ENCODE measurements at places on chromosomes 11 and 22.
A peak's percentile ranks its signal among the peaks of the same experiment; 100 is the strongest.

GRCh38 chr11:13302420-13302958, 24.9 kb downstream of the BMAL1 start:
- no peak for DNase-seq

DNA sequence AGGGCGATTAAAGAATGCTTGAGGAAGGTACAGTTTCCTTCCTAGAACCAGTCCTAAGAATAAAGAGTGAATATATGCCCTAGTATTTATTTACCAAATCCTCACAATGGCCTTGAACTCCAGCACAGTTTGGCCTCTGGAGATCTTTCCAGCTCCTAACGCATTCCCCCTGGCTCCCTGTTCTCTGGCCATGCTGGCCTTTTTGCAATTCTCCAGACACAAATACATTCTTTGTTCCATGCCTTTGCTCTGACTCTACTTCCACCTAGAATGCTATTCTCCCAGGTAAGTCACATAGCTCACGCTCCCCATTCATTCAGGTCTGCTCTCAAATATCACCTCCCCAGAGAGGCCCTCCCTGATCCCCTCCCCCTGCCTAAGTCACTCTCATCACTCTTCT, 3.7 kb upstream of the DGKZ start:
- no peak for DNase-seq

DNA sequence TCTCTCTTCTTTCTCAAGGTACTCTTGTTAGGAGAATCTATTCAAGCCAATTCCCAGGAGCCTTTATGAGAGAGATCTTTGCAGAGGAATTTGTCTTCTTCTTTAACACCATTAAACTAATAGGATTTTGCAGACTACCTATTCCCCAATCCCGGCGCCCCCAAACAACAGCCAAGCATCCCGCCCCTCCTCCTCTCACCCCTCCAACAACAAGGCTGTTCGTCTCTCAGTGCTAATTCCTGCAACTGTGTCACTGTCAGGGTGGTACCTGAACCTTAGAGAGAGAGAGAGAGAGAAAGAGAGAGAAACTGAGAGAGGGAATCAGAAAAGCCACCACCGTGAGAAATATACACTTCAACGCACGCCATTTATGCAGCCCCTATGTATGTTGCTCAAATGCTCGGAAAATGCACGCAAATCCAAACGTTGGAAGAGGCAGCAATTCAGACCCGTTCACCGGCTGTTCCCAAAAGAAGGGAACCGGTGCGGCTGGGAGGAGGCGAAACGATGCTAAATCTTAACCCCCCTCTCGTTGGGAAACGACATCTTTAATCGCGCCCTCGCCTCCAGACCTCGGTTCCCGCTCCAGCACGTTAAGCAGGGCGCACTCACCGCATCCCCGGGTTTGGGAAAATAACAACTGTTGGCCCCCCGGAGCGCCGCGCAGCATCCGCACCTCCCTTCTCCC, 961 bp downstream of the KCNA4 start:
- no peak for DNase-seq

DNA sequence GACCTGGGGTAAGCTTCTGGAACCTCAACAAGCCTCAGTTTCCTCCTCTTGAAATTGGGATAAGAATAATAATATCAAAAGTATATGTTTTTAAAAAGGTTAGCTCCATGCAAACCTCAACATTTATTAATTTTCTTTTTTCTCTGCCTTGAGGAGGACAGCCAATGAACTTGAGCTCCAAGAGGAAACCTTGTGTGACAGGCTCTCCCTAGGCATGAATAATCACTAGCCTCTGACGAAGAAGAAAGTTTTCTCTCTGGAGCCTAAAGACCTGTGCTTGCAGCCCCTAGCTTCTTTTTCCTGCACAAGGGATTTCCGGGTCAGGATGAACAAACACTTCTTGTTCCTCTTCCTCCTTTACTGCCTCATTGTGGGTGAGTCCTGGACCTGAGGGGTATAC, at the start of gene PATE3:
Gene PATE3 (plus strand): TSS at position 301 of the 400 bp plus-strand sequence. CDS start 25 bp downstream, at position 326.
- DNase-seq = no peak

DNA sequence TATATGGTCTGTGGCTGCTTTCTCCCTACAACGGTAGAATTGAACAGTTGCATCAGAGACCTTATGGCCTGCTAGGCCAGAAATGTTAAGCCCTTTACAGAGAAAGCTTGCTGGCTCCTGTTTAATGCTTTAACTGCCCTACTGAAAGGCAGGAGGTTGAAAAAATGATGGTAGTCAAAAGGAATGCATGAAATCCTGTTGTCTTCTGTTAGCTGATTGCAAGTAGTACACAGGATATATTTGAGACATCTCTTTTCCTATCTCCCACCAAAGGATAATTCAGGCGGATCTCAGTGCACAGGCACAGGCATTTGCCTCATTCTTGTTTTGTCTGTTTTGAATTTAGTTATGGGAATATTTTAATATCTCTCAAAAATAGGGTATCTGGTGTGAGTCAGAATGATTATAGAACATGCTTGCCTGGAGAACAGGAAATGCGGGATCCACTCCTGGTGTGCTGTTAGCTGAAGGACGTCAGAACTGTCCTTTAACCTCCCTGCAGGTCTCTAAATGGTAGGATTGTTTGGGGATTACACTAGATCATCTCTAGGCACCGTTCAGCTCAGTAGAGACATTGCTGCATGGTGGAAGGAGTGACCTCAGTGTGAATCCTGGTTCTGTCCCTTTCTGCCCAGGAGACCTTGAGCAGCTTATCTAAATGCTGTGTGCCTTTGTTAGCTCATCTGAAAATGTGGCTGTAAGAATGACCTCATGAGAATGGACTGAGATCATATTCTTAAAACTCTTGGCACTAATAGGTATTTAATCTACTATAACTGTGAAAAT, 49.5 kb downstream of the PACS1 start:
- no peak for DNase-seq

- DNase-seq = no peak
These were observed 3.0 kb upstream of the WEE1 start for GRCh38 chr11:9570313-9571025.

DNA sequence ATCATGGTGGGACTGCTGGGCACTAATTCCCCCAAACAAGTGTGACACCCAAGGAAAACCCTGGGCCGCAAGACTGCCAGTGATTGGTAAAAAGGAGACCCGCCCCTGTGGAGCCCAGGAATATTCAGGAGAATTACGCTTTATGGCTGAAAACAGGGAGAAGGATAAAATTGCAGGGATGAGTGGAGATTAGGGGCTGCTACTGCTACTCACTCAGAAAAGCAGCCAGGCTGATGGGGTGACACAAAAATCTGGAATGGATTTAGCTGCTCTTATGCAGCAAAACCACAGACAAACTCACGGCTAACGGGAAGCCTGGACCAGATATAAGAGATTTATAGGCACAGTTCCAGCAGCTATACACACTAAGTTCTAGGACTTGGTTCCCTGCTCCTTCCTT, 4.4 kb upstream of the FBXO3 start:
- DNase-seq = no peak

DNA sequence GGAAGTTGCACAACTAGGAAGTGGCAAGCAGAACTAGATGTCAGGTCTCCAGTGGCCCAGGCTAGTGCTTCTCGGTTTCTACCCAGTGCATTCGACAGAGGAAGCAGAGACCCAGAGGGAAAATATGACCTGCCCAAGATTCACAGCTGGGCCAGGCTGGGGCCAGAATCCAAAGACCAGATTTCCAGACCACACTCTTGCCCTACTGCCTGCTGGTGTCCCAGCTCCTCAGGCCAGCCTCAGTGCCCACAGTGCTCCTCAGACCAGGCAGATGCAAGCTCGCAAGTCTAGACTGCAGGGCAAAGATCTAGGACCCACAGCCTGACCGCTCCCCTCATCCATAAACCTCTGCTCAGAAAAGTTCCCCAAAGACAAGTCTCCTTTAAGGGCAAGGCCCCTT, 262.6 kb downstream of the BUD13 start:
- DNase-seq = no peak

GRCh38 chr22:22076361-22076760, 93.8 kb upstream of the TOP3B start:
- no peak for DNase-seq

GRCh38 chr11:63020671-63021291, 5.1 kb upstream of the SLC22A8 start:
- DNase-seq = peak; percentile 41

- no peak for DNase-seq
These were observed 495 bp downstream of the GPR137 start for GRCh38 chr11:64285885-64286800.

- no peak for DNase-seq
These were observed 559 bp upstream of the RNF141 start for GRCh38 chr11:10541561-10541930.

GRCh38 chr11:16807306-16807705, 68.9 kb downstream of the C11orf58 start:
- no peak for DNase-seq

DNA sequence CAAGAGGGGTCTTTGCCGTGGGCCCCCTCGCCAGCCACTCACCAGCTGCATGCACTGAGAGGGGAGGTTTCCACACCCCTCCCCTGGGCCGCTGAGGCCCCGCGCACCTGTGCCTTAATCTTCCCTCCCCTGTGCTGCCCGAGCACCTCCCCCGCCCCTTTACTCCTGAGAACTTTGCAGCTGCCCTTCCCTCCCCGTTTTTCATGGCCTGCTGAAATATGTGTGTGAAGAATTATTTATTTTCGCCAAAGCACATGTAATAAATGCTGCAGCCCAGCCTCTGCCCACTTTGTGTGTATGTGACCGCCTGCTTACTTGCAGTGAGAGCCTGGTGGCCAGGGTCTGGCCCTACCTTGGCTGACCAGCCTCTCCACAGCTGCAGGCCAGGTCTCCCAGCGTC, 2.8 kb upstream of the CRACR2B start:
- no peak for DNase-seq

- no peak for DNase-seq
These were observed 775 bp downstream of the FAM181B start for GRCh38 chr11:82732734-82733443.

- DNase-seq = no peak
These were observed 6.0 kb upstream of the OR10A2 start for GRCh38 chr11:6856871-6857270.

GRCh38 chr11:33358150-33358831, 101.1 kb downstream of the HIPK3 start:
- DNase-seq = no peak

GRCh38 chr22:17884084-17884483, 109.8 kb upstream of the BID start:
- no peak for DNase-seq

- DNase-seq = no peak
These were observed 103.0 kb downstream of the C11orf58 start for GRCh38 chr11:16841481-16841880.

- no peak for DNase-seq
These were observed 46.4 kb downstream of the MUC6 start for GRCh38 chr11:990101-990500.

DNA sequence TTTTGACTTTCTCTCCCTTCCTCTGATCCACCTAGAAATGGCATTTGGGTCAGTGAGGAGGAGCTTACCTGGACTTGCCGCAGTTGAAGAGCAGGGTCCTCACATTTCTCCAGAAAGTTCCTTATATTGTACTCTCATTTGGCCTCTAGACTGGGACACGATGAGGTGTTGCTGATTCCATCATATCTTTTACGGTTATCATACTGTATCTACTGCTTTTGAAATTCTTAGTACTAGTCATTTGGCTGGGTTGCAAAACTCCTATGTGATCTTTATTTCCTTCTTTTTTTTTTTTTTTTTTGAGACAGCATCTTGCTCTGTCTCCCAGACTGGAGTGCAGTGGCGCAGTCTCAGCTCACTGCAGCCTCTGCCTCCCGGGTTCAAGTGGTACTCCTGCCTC, 58.7 kb upstream of the FAM181B start:
- no peak for DNase-seq

DNA sequence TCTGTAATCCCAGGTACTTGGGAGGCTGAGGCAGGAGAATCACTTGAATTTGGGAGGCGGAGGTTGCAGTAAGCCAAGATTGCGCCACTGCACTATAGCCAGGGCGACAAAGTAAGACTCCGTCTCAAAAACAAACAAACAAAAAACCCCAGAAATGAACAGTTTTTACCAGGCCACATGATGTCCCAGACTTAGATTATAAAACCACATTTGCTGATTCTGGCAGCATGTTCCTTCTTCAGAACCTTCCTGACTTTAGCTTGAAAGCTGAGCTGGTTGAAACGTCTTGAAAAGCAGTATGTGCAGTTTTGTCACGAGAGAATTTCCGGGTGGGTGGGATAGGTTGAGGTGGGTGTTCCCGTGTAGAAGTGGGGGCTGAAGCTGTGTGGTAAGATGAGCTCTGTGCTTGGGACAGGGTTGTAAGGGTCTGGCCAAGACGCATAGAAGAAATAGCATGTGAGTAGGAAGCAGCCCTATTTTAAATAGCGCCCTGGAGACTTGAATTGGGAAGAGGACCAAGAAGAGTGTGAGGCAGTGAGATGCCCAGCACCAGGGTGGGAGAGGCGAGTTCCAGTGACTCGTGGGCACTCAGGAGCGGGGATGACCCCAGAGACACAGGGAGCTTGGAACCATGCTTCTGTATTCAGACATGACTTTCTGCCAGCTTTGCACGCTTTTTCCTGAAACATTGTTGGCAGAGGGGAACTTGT, 7.6 kb downstream of the AP2A2 start:
- no peak for DNase-seq

GRCh38 chr11:14641801-14642200, 1.8 kb upstream of the PDE3B start:
- no peak for DNase-seq

GRCh38 chr11:2086239-2087040, 52.7 kb downstream of the IGF2 start:
- peak; percentile 1 for DNase-seq

GRCh38 chr22:27602390-27602789, 199.2 kb downstream of the MN1 start:
- no peak for DNase-seq

DNA sequence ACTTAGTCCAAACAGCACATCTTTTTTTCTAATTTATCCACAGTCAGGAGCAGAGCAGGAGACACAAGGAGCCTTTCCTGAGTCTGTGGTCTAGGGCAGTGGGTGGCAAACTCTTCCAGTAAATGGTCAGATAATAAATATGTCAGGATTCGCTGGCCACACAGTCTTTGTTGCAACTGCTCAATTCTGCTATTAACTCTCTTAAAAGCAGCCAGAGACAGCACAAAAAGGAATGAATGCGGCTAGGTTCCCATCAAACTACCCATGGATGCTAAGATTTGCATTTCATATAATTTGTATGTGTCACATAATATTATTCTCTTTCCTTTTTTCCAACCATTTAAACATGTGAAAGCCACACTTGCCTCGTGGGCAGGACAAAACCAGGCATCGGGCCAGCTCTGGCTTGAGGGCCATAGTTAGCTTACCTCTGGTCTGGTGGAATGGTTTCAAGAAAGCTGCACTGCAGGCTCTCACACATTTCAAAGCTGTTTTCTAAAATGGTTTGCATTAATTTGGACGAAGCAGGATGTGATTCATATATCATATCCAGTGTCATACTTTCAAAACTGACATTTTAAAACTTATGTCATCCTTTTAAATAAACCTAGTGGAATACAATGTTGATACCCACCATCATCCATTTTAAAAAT, 64.7 kb upstream of the CD5 start:
- DNase-seq = no peak

All from stimulated activated CD4-positive, alpha-beta T cell treated with anti-CD3 and anti-CD28 coated beads, Interleukin-4, amount 100 ng/mL, for 24 hours (primary cell).